ENCODE measurements at places on chromosomes 3 and 15. TPM values are rescaled to one million over a fixed set of nuclear protein-coding genes. Genes with fewer than 3 reads are reported as not detected.

The DPPA4 gene
- total RNA-seq = not detected

The GNAT1 gene
- total RNA-seq = not detected

The GHSR gene
- not detected for total RNA-seq

The CPNE9 gene
- not detected for total RNA-seq

The IL16 gene
- total RNA-seq = 0.93 TPM
